ENCODE measurements at places on chromosomes 12 and 14.

- H3K4me1 ChIP-seq = no peaks in the 10 kb centered on the region
- no peak overlapping the region for H3K4me3 ChIP-seq
- DNase-seq = no peak
- H3K36me3 ChIP-seq = no peaks in the 10 kb centered on the region
Observed at GRCh38 chr12:112586148-112586783, 167.5 kb downstream of the PTPN11 start.

DNA sequence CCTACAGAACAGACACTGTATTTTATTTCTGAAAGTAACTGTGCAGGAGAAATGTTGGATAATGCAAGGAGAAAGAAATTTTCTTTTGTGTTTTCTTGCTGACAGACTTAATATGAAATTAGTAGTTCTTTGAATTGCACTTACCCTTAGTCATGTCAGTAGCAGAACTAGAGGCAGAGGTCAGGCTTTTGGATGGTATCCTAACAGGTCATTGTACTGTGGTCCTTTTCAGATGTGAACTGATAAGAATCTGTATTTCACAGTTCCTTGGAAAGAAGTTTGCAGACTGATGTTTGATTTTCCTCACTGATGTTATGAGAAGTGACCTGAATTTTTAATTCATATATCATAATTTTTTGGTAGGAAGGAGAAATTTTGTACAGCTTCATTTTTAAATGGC lies 46.0 kb downstream of the VRK1 start:
- peaks cover 7% of the 10 kb centered on the region for H3K36me3 ChIP-seq
- DNase-seq = no peak
- H3K27ac ChIP-seq = no peak overlapping the region
- H3K27me3 ChIP-seq = no peaks in the 10 kb centered on the region

DNA sequence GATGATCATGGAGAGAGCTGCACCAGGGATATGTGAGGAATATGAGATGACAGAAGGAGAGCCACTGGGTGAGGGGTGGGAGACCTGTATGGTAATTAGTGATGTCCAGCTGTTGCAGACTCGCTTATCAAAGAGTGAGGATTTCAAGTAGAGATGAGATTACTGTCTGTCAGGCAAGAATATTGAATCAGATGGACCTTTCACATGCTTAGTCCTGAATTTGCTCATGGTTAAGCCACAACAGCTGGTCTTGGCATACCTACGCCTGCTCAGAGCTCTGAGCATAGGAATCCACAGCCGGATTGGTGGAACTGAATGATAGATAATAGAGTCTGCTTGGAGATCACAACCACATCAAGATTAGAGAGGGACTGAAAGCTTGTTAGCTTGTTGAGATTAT lies 115.2 kb upstream of the ARHGAP5 start:
- peaks cover 16% of the 10 kb centered on the region for H3K4me1 ChIP-seq
- no peak overlapping the region for H3K27ac ChIP-seq
- DNase-seq = no peak
- H3K36me3 ChIP-seq = no peaks in the 10 kb centered on the region
- no peaks in the 10 kb centered on the region for H3K27me3 ChIP-seq

GRCh38 chr14:55540847-55541773 lies 38.9 kb upstream of the KTN1 start:
- DNase-seq = no peak
- no peak overlapping the region for H3K27ac ChIP-seq
- no peaks in the 10 kb centered on the region for H3K36me3 ChIP-seq
- no peaks in the 10 kb centered on the region for H3K27me3 ChIP-seq

DNA sequence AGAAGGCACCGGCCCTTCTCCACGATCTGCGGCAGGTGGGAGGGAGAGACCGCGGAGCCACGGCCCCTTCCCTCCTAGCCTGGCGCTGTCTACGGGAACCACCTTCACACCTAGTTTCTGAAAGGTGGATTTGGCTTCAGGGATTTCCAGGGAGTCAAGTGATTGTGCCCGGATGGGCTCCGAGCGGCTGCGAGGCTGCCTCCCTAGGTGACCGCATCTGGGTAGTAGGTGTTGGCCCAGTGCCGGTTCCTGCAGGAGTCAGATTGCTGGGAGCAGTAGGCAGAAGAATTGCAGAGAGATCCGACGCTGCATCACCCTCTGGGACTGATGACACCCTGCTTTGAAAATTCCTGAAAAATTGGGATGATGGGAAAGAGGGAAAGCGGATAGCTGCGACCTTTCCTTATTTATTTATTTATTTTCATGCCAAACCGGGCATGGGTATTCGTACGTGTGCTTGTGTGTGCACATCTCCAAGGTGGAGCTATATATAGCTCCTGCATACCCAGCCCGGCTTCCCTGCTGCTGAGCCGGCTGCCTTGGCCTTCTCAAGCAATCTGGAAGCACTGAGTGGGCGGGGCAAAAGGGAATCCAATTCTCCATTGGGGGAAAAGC lies 1.1 kb downstream of the CNTN1 start:
- peak overlapping the region; percentile 53 for H3K4me3 ChIP-seq
- H3K27me3 ChIP-seq = peaks cover 28% of the 10 kb centered on the region
- H3K36me3 ChIP-seq = no peaks in the 10 kb centered on the region
- peak; percentile 66 for DNase-seq
- no peak overlapping the region for H3K27ac ChIP-seq
- H3K4me1 ChIP-seq = peaks cover 9% of the 10 kb centered on the region

DNA sequence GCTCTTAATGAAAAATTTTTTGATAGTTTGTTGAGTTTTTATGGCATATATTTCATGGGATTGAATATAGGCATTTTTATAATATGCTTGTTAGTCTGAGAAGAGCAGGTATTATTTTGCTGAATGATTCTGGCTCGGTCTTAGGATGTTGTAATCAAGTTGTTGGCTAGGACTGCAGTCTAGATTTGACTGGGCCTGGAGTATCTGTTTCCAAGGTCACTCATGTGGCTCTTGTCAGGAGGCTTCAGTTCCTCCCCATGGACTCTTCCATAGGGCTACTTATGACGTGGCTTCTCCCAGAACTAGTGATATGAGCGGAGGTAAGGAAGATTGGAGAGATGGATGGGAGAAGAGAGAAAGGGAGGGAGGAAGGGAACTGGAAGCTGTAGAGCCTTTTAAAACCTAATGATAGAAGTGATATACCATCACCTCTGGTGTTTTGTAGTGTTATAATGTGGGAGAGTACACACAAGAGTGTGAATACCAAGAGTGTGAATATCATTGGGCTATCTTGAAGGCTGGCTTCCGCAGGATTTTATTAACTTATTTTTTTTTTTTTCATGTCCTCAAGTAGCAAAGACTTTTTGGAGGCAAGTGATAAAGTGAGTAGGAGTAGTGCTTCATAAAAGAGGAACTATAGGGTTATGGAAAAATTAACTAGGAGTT lies 4.4 kb downstream of the MNAT1 start:
- H3K4me1 ChIP-seq = peaks cover 32% of the 10 kb centered on the region
- no peaks in the 10 kb centered on the region for H3K36me3 ChIP-seq
- H3K4me3 ChIP-seq = no peak overlapping the region
- no peak for DNase-seq
- H3K27me3 ChIP-seq = no peaks in the 10 kb centered on the region

- no peaks in the 10 kb centered on the region for H3K36me3 ChIP-seq
- H3K27me3 ChIP-seq = no peaks in the 10 kb centered on the region
- peaks cover 25% of the 10 kb centered on the region for H3K4me1 ChIP-seq
Observed at GRCh38 chr12:92735131-92735721, 32.4 kb downstream of the PLEKHG7 start.

- DNase-seq = no peak
- no peak overlapping the region for H3K4me3 ChIP-seq
- peaks cover 15% of the 10 kb centered on the region for H3K4me1 ChIP-seq
- H3K36me3 ChIP-seq = no peaks in the 10 kb centered on the region
- H3K27ac ChIP-seq = no peak overlapping the region
- H3K27me3 ChIP-seq = no peaks in the 10 kb centered on the region
Observed at GRCh38 chr14:94392510-94392935, 4.1 kb upstream of the SERPINA1 start.

DNA sequence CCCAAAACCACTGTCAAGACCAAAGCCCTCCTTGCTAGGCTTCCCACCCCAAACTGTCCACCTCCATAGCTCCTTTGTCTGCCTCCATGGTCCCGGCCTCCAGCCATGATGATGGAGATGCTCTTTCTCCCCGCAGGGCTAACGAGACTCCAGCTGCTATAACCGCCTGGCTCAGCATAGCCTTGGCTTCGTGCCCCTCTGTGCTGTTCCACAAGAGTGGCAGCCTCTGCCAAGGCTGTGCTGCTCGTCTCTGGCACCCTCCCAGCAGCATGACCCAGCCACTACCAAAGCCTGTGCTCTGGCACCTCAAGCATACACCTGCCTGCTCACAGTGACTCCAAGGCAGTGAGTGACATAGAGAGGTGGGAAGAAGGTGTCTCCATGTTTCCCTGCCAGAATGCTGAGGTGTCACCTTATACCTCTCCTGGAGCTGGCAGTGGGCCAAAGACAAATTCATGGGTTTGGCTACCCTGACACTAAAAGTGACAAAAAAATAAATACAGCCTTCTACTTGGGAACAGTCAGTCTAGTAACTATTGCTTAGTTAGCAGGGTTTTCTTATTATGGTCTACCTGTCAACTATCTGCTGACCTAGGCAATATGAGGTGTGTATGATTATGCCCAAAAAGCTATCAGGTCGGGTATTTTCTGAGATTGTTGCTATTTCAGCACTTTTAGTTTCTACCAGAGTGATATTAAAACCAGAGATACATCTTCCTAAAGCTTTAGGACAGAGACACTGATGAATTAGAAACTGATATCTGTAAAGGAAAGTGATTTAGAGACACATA lies 16.1 kb upstream of the KRT73 start:
- no peak overlapping the region for H3K27ac ChIP-seq
- no peak for DNase-seq
- no peaks in the 10 kb centered on the region for H3K36me3 ChIP-seq

- DNase-seq = no peak
- H3K27me3 ChIP-seq = no peaks in the 10 kb centered on the region
- H3K4me1 ChIP-seq = peaks cover 55% of the 10 kb centered on the region
- no peak overlapping the region for H3K27ac ChIP-seq
- peak overlapping the region; percentile 97 for H3K4me3 ChIP-seq
Observed at GRCh38 chr14:102085488-102085887, 1.4 kb downstream of the HSP90AA1 start.

GRCh38 chr12:56330936-56331490 lies 2.8 kb downstream of the PAN2 start:
- peaks cover 26% of the 10 kb centered on the region for H3K36me3 ChIP-seq
- H3K27me3 ChIP-seq = no peaks in the 10 kb centered on the region
- DNase-seq = no peak
- H3K4me3 ChIP-seq = no peak overlapping the region
- H3K27ac ChIP-seq = no peak overlapping the region
- H3K4me1 ChIP-seq = peaks cover 18% of the 10 kb centered on the region

GRCh38 chr14:65396082-65396910 lies 16.2 kb upstream of the FUT8 start:
- no peaks in the 10 kb centered on the region for H3K36me3 ChIP-seq
- H3K27ac ChIP-seq = no peak overlapping the region
- no peaks in the 10 kb centered on the region for H3K27me3 ChIP-seq
- DNase-seq = no peak
- H3K4me1 ChIP-seq = no peaks in the 10 kb centered on the region

- no peaks in the 10 kb centered on the region for H3K27me3 ChIP-seq
- no peaks in the 10 kb centered on the region for H3K36me3 ChIP-seq
- H3K4me1 ChIP-seq = no peaks in the 10 kb centered on the region
- H3K27ac ChIP-seq = no peak overlapping the region
- H3K4me3 ChIP-seq = no peak overlapping the region
Observed at GRCh38 chr12:23446746-23447145, 502.7 kb downstream of the SOX5 start.

DNA sequence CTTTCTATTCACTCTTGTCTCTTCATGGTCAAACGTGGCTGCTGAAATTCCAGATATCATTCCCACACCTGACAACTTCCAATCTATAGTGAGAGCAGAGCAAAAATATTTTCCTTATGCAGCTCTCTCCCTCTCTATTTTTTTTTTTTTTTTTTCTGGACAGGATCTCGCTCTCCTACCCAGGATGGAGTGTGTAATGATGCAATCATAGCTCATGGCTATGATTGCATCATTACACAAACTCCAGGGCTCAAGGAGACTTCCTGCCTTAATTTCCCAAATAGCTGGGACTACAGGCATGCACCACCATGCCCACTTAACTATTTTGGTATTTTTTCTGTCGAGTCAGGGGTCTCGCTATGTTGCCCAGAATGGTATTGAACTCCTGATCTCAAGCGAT lies 1398.9 kb downstream of the AACS start:
- H3K36me3 ChIP-seq = no peaks in the 10 kb centered on the region
- no peaks in the 10 kb centered on the region for H3K27me3 ChIP-seq
- no peak overlapping the region for H3K27ac ChIP-seq
- DNase-seq = no peak
- H3K4me3 ChIP-seq = no peak overlapping the region

DNA sequence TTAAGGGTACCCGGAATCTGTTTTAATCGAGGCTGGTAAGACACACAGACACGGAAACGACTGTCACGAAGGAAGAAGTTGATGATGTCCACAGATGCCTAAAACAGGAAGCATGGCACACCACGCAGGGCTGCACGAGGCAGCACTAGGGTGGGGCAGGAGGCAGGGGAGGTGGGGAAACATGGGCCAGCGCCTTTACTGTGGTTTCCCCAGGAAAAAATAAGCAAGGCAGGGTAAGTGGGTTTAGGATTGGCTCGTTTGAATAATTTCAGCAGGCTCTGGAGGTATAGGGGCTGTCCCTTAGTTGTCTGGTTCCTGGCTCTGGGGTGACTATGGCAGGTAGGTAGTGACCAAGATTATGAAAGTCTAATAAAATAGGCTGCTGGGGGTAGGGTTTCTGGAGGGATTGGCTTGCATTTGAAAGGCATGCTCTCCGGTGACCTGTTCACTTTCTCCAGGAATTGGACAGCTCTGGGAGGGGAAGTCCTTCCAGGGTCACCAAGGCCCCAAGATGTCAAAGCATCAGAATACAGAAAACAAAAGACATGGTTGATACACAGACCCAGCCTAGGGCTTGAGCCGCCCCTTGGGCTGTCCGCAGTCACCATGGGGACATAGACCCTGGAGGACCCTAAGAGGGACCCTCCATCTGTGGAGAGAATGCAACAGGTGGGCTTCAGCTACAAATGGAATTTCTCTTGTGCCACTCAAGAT lies 35.3 kb downstream of the MAP1LC3B2 start:
- no peak overlapping the region for H3K4me3 ChIP-seq
- H3K36me3 ChIP-seq = no peaks in the 10 kb centered on the region
- H3K4me1 ChIP-seq = peaks cover 47% of the 10 kb centered on the region
- no peak for DNase-seq
- no peaks in the 10 kb centered on the region for H3K27me3 ChIP-seq

DNA sequence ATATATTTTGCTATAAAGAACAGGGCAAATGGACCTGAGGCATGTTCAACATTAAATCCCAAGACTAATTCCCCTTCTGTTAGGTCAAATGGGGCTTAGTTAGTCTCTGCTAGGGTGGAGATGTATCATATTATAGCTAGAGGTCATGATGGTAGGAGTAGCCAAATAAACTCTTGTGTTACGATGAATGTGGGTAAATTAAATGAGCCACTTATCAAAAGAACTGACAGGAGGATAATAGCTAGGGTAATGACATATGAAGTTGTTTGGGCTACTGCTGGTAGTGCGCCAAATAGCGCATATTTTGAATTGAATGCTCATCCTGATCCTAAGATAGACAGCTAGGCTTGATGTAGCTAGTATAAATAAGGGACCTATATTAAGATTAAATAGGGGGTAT lies 445.0 kb downstream of the GXYLT1 start:
- H3K4me3 ChIP-seq = no peak overlapping the region
- H3K27ac ChIP-seq = no peak overlapping the region
- no peaks in the 10 kb centered on the region for H3K36me3 ChIP-seq
- no peak for DNase-seq
- H3K27me3 ChIP-seq = peaks cover 3% of the 10 kb centered on the region

GRCh38 chr14:42854061-42854460 lies 1247.4 kb downstream of the LRFN5 start:
- H3K4me1 ChIP-seq = no peaks in the 10 kb centered on the region
- no peak overlapping the region for H3K27ac ChIP-seq
- H3K36me3 ChIP-seq = no peaks in the 10 kb centered on the region
- DNase-seq = no peak
- no peak overlapping the region for H3K4me3 ChIP-seq
